ENCODE measurements at places on chromosomes 3 and 15.

- no peak for DNase-seq
These were observed 31.8 kb downstream of the FSTL1 start for GRCh38 chr3:120418866-120419490.

GRCh38 chr3:35670408-35670965, 31.2 kb downstream of the ARPP21 start:
- no peak for DNase-seq

DNA sequence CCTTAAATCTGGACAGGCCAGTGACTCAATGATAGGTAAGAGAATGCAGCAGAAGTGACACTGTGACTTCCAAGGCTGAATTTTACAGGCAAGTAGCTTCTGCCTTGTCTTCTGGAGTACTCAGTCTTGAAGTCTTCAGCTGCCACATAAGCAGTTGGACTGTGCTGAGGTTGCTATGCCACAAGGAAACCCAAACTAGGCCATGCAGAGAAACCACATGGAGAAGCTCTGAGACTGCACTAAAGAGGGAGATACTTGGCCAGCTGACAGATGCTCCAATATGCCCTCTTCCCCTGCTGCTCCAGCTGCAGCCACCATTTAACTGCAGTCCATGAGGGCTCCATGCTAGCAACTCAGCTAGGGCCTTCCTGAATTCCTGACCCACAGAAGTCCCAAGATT, 119.4 kb upstream of the GADL1 start:
- no peak for DNase-seq

DNA sequence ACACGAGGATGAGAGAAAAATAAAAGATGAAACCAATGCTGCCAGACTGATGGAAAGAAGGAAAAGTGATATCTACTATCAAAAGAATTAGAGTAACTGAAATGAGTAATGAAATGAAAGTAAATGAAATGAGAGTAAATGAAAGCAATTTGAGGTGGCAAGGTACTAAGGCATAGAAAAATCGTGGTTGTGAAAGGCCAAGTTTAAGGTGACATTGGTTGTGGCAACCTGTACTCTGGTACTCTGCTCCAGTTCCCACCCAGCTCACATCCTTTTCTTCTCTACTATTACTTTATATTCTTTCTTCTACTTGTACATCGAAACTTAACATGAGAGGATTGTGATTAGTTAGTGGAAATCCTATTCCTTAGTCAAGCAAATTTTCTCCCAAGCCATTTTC, 10.1 kb downstream of the RFX7 start:
- DNase-seq, result no peak

DNA sequence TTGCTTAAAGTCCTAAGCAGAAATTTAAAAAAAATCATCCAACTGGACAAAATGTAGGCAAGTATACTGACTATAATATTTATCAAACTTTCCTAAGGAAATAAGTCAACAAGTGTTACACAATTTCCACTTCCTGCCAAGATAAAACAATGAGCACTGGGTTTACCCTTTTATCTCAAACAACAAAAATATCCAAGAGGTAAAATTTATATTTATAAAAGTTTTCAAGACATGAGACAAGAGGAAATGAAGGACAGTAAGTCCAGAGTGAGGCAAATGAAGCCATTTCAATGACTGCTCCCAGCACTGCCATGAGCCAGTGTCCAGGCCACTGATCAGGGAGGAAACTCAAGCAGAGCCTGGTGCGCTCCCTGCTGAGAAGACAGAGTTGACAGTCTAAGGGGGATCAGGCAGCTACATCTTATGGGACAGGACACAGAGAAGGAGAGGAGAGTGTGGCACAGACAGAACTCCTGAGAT, 439.4 kb downstream of the RAP2B start:
- no peak for DNase-seq

- DNase-seq, result peak; percentile 80
These were observed 8.6 kb downstream of the SNX33 start for GRCh38 chr15:75656331-75656730.

DNA sequence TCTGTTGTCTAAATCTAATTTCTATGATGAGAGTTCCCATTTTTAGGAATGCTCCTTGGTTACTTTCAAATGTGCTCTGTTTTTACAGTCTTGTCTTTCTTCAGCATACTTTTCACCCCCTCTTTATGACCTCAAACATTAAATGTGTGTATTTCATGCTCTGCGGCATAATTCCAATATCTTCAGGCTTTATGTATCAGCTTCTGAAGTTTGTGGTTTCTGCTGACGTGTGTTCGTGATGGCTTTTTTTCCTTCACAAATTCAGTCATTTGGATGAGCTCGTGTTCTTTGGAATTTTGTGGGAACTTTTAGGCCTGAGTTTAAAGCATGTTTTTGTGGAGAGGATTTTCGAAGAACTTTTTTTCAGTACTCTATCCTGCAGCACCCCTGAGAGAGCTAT, 97.7 kb upstream of the CHRNA7 start:
- DNase-seq, result no peak

DNA sequence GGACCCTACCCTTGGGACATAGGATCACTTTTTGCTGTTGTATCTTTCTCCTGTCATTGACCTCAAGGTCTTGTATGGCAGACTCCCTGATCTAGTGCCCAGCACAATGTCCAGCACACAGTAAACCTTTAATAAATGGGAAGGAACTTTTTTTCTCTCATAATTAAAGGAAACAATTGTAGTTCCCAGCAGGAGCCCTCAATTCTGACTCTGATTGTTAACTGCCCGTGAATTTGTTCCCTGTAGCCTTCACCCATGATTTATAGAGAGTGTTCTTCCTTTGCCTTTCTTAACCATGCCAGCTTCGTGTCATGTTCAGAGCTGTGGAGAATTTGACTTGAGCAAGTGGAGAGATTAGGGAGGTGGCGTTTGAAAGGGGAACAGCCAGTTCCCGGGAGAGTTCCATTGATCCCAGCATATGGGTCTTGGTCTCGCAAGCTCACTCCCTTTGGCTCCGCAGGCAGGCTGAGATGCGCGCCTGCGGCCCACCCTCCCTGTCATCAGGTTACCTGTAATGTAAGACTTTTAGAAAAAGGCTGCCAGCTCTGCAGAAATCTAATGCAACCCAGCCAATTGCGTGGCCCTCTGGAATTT, 182.6 kb downstream of the TP63 start:
- no peak for DNase-seq

DNA sequence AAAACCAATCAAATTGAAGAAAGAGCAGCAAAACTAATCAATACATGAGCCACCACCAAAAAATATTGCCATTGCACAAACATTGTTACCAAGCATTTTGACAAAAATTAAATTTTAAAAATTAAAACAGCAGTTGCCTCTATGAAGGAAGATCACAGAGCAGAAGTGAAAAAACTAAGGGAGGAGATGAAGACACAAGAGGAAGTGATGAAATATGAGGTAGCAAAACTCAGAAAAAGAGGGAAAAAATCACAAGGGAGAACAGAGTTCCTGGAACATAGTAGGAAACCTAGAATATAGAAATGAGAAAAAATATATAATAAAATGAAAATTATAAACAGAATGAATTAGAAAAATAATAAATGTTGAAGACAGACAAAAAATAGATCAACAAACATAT, 7.3 kb upstream of the SERPINI2 start:
- DNase-seq, result no peak

- no peak for DNase-seq
These were observed 803.9 kb downstream of the DIPK2A start for GRCh38 chr3:144775551-144775950.

GRCh38 chr3:84925571-84925970, 33.2 kb upstream of the CADM2 start:
- no peak for DNase-seq

GRCh38 chr3:37291275-37291700, 116.9 kb upstream of the LRRFIP2 start:
- no peak for DNase-seq

GRCh38 chr3:16402451-16402850, 111.0 kb downstream of the RFTN1 start:
- no peak for DNase-seq

GRCh38 chr3:124861041-124861440, 26.1 kb downstream of the ITGB5 start:
- DNase-seq, result peak; percentile 80

GRCh38 chr3:135136361-135137100, 341.5 kb downstream of the EPHB1 start:
- no peak for DNase-seq

GRCh38 chr15:42034628-42035434, 14.0 kb upstream of the PLA2G4E start:
- no peak for DNase-seq

DNA sequence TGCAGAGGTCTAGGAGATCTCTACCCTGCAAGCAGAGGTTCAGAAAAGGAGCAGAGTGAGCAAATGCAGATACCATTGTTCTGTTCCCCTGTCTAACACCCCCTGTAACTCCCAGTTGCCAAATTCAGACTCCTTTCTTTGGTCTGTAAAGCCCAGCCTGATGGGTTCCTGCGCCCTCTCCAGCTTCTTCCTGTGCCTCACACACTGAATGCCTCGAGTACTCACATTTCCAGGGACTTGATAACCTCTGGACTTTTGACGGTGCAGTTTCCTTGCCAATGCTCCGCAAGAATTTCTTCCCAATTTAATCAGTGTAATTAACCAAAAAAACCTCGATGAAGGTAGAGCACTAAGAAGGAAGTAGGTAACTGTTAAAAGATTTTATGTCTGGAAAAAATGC, 19.3 kb downstream of the PDE8A start:
- no peak for DNase-seq

- no peak for DNase-seq
These were observed 72.5 kb downstream of the WWTR1 start for GRCh38 chr3:149585401-149585726.

DNA sequence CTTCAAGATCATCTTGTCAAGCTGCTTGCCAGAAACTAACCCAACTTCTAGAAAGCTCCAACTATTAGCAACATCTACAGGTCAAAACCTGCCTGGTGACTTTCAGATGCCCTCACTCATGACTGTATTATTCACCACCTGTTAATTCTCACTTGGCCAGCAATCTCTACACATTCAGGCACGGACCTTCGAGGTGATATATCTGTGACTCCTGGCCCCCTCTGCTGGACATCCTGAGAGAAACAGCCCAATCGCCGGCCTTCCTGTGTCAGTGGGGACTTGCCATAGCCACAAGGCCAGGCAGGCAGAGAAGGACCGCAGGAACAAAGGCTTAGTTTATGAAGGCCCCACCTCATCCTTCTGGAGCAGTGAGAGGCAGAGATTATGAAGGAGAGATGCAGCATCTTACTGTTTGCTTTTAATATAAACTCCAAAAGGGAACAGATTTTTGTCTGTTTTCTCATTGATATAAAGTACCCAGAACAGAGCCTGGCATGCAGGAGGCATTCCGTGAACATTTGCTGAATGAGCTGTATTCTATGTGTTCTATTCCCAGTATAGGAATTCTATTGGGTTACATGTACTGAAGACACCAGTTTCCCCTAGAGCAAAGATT, 24.4 kb upstream of the OCA2 start:
- peak; percentile 64 for DNase-seq

GRCh38 chr3:46413951-46414350, 6.9 kb downstream of the CCRL2 start:
- no peak for DNase-seq

- DNase-seq, result no peak
These were observed 257.0 kb downstream of the LSAMP start for GRCh38 chr3:116188231-116188785.

GRCh38 chr15:78537266-78537905, 2.9 kb upstream of the PSMA4 start:
- DNase-seq, result no peak

- DNase-seq, result no peak
These were observed 68.5 kb upstream of the GBE1 start for GRCh38 chr3:81829937-81830336.

GRCh38 chr3:25573386-25574171, 91.1 kb downstream of the TOP2B start:
- no peak for DNase-seq

DNA sequence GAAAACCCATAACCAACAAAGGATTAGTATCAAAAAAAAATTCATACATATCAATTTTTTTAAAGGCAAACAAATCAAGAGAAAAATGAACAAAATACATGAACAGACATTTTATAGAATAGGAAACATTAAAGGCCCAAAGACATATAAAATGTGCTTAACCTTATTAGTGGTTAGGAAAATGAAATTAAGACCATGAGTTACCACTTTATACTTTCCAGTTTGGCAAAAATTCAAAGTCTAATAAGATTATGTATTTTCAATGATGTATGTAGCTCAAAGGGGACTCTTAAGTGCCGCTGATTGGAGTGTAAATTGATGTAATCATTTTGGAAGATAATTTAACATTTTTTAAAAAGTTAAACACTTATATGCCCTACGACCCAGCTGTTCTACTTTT, 89.2 kb downstream of the BOC start:
- no peak for DNase-seq

GRCh38 chr3:196694941-196695848, 16.9 kb downstream of the CEP19 start:
- no peak for DNase-seq

DNA sequence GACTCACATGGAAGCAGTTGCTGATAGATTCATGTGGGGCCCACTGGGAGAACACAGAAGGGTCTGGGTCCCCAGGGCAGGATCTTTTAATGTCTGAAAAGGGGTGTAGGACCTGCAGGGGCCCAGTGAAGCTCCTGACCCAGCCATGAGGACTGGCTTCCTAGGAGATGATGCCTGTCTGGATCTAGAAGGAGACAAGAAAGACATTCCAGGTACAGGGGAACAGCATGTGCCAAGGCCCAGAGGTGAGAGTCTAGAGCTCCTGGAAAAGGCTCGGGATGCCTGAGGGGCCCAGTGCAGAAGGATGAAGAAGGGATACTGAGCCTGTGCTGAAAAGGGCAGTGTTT, 4.7 kb upstream of the SEMA3F start:
- DNase-seq, result no peak

DNA sequence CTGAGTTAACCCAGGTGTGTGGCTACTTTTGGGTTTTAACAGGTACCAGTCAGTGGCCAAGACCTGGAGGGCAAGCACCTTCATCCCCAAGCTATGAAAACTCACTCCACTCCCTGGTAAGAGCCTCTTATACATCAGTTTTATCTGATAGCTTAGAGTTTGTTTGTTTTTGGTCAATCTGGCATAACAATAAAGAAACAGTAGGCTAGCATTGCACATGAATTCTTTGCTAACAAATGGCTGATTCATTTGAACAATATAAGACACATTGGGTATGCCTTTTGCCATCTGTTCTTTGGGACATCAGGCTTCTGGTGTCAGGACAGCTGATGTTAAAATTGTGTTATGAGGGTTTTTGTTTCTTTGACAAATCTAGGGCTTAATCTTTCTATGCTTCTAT, 125.0 kb upstream of the CGNL1 start:
- DNase-seq, result no peak

All from lower leg skin (tissue), 4 donors.